ENCODE measurements at places on chromosomes 5 and 9.

- no peak for DNase-seq
Measured at GRCh38 chr5:71591100-71591499, 4.0 kb downstream of the MCCC2 start.

GRCh38 chr5:56861893-56862485 lies 46.6 kb downstream of the MAP3K1 start:
- DNase-seq: no peak

GRCh38 chr5:133928587-133929393 lies 39.6 kb downstream of the C5orf15 start:
- DNase-seq: no peak

DNA sequence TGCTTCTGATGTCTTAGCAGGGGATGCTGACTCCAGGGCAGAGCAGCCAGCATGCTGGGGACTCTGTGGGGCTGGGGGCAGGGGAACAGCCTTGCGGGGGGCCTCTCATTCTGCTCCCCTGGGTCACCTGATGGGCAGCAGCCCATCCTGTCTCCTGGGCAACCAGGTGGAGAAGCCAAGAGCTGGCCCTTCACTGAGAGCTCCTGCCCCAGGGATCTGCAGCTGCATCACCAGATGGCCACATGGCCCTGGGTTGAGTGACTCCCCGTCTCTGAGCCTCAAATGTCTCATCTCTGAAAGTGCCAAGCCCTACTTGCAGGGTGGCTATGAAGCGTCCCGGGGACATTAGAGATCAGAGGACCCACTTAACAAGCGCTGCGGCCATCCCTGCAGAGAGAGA lies 49.1 kb downstream of the LRSAM1 start:
- no peak for DNase-seq

DNA sequence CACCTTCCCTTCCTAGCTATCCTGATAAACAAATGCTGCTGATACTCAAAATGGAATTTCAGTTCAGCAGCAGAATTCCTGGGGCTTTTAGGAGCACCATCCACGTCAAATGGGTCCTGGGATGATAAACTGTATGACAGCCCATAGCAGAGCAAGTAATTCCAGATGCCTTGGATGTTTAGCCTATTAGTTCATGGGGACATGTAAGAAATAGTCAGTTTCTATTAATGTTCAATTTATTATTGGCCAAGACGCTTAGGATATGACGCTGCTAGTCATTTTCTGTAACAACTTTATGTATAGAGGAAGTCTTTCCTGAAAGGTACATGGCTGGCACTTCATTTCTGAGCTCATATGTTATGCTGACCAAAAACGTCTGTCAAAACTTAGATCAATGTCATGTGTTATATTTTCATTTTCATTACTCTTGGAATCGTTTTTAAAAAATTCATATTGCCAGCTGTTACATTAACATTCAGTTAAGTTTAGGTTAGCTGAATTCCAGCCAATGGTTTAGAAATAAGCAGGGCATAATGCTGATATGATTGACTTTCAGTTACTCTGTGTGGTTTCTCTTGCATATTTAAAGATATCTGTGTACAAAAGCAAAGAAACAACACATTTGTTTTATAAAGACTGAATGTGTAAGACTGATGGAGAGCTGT lies 243.8 kb downstream of the CSNK1G3 start:
- no peak for DNase-seq

- DNase-seq: no peak
Measured at GRCh38 chr5:15682566-15682965, 182.6 kb downstream of the FBXL7 start.

GRCh38 chr5:3995954-3996619 lies 400.5 kb downstream of the IRX1 start:
- DNase-seq: no peak

- DNase-seq: no peak
Measured at GRCh38 chr5:154367101-154367500, 78.7 kb upstream of the SAP30L start.

- DNase-seq: no peak
Measured at GRCh38 chr9:136720898-136721338, 8.5 kb downstream of the DIPK1B start.

DNA sequence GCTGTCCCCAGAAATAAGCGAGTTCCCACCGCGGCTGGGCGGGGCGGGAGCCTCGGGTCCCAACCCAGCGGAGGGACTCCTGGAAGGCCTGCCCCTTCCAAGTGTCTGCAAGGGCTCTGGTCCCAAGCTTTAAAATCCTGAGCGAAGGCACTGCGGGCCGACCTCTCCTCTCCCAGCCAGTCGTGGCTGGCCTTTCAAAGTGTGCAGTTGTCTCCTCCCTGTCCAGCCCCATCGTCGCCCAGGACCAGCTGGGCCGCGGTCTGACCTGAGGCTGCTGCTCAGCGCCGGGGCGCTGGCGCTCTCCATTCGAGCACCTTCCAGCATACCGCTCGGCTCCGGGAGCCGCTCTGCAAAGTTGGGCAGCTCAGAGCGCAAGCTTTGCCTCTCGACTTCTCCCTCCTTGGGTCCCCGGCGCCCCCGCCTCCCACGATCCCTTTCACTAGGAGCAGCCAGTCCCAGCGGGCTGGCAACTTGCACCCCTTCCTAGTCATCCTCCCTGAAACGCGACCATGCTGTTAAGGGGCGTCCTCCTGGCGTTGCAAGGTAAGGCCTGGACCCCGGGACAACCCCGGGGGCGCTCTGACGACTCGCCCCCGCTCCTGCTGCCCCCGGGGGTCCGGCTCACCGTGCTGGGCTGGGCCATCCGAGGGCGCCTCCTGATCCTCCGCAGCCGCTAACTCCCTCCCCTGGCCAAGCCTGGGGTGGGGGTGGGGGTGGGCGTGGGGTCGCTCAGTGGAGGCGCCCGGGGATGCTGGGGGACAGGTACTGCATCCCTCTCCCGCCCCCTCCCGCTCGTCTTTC lies at the start of gene MAMDC2:
TSS of gene MAMDC2 (plus strand) at position 160 of the 801 bp plus-strand sequence. CDS start at position 510, 350 bp downstream.
- no peak for DNase-seq

DNA sequence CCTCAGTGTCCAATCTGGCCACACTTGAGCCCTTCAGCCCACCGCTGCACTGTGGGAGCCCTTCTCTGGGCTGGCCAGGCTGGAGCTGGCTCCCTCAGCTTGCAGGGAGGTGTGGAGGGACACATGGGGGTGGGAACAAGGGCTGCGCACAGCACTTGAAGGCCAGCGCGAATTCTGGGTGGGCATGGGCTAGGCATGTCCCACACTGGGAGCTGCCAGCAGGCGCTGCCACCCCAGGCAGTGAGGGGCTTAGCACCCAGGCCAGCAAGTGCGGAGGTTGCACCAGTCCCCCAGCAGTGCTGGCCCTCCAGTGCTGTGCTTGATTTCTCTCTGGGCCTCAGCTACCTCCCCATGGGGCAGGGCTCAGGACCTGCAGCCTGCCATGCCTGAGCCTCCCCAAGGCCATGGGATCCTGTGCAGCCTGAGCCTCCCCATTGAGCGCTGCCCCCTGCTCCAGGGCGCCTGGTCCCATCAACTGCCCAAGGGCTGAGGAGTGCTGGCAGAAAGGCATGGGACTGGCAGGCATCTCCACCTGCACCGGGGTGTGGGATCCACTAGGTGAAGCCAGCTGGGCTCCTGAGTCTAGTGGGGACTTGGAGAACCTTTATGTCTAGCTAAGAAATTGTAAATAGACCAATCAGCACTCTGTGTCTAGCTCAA lies 148.2 kb downstream of the EMB start:
- DNase-seq: no peak

- peak; percentile 72 for DNase-seq
Measured at GRCh38 chr5:119368238-119368630, 12.4 kb downstream of the TNFAIP8 start.

DNA sequence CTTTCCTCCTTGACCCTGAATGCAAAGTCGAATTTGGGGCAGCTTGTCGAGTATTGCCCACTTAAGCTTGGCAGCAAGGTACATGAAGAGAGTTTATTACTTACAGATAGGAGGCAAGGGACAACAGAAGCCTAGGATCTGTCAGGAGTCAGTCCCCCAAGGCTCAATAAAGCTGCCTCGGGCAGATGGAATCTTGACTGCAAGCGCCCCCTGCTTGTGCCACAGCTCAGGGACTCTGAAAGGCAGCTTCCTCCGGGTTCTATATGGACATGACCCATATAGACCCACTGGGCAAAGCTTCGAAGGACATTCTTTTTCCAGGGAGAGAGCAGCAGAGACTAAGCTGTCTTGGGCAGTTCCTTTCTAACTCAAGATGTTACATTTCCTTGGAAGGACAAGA lies 971.5 kb downstream of the EFNA5 start:
- DNase-seq: no peak

- DNase-seq: no peak
Measured at GRCh38 chr5:20248118-20248517, 260.1 kb upstream of the CDH18 start.

GRCh38 chr9:88536023-88536324 lies 996 bp downstream of the NXNL2 start:
- DNase-seq: no peak

DNA sequence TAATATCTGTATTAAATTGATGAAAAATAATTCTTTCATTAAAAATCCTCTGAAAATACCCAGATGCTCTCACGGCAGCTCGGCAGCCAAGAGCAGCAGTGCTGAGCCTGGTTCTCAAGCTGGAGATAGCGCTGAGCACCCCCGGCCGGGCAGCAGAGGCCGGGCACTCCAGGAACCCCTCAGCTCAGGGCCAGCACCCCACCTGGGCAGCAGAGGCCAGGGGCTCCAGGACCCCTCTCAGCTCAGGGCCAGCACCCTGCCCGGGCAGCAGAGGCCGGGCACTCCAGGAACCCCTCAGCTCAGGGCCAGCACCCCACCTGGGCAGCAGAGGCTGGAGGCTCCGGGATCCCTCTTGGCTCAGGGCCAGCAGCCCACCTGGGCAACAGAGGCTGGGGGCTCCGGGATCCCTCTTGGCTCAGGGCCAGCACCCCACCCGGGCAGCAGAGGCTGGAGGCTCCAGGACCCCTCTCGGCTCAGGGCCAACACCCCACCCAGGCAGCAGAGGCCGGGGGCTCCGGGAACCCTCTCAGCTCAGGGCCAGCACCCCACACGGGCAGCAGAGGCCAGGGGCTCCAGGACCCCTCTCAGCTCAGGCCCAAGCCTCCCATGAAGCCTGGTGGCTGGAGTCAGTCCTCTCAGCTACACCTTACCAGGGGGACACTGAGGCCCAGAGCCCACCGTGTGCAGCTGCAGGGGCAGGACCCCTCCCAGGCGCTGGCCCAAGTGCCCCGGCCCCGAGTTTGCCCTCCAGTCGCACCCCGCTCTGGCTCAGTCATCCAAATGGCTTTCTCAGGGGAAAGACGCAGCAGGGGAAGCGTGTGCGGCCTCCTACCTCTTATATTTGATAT lies 21.7 kb downstream of the CLPTM1L start:
- DNase-seq: no peak

DNA sequence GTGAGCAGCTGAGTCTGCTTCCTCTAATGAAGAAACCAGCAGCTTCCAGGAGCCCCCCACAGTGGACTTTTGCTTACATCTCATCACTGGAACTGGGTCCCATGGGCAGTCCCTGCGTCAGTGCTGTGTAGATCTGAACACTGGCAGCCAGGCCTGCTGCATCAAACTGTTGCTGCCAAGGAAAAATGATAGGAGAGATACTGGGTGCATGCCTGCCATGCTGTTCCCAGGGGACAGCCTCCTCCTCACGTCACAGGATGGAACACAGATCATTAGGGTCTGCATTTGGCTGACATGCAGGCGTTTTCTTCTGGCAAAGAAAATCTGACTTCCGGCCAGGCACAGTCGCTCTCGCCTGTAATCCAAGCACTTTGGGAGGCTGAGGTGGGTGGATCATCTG lies 67.9 kb downstream of the OLFM1 start:
- no peak for DNase-seq

- DNase-seq: no peak
Measured at GRCh38 chr5:76790632-76791290, 28.1 kb upstream of the F2RL1 start.

DNA sequence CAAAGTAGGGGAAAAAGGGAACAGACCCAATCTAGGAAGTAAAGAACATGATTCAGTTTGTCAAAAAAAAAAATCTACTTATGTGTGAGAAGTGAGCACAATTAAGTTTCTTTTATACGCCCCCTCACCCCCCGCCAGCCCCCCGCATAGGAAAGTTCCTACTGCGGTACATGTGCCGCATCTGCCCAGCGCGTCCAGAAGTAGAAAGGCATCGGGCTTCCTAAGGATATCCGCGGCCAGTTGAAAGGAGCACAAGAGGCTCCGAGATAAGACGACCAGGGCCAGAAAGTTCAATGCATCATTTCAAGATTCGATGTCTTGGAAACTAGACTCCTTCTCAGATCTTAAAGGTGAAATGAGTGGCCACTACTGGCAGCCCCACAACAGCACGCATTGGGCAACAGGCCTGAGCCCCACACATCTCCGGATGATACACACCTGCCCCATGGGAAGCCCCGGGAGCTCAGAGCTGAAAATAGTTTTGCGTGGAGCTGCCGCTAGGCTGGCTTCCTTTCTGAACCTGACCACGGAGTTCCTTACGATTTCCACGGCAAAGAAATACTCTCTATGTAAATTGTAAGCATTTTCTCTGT lies 203.9 kb downstream of the RAB3C start:
- no peak for DNase-seq

- DNase-seq: no peak
Measured at GRCh38 chr5:125306741-125307140, 560.3 kb upstream of the ZNF608 start.

GRCh38 chr5:93623153-93623552 lies 40.1 kb downstream of the NR2F1 start:
- DNase-seq: no peak

DNA sequence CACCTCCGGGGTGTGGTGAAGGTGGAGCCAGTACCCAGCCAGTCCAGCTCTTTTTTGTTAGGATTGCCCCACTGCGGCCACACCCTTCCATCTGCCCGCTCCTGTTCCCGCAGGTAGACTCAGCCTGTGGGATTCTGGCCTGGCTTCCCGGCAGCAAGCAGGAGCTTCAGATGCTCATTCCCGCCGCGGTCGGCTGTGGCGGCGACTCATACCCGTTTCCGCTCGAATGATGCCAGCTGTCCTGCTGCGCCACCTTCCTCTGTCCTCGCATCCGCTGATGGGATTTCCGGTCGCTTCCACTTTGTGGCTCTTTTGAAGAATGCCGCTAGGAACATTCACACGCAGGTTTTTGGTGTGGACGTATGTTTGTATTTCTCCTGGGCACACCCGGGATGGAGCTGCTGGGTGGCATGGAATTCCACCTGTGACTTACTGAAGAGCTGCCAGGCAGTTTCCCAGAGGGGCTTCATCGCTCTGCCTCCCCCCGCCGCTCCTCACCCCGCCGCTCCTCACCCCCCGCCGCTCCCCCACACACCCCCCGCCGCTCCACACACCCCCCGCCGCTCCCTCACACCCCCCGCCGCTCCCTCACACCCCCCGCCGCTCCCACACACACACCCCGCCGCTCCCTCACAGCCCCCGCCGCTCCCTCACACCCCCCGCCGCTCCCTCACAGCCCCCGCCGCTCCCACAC lies 60.3 kb downstream of the TENT4A start:
- no peak for DNase-seq

- no peak for DNase-seq
Measured at GRCh38 chr5:61471352-61471751, 139.3 kb downstream of the ZSWIM6 start.
